Stimulated activated CD4-positive, alpha-beta T cell treated with anti-CD3 and anti-CD28 coated beads, TNF-alpha, amount 100 ng/mL, for 4 hours (primary cell): ENCODE measurements at places on chromosomes 4 and X.

DNA sequence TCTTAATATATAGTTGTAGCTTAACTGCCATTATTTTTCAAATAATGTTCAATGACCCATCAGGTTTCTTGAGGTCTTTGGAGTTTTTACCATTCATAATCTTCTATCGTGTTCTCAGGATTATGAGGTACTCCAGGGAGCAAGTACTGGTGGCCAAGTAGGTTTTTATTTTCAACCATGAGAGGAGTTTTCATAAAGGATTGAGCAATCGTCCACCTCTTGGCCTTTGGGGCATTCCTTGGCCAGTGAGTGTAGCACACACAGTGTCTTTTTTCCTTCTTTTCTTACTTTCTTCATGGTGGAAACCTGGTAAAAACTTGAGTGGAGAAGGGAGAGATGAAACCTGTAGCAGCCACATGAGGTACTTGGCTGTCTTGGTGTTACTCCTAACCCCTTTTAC, 567.0 kb upstream of the NR3C2 start:
- no peak for DNase-seq

GRCh38 chr4:79272761-79273160, 53.1 kb downstream of the NAA11 start:
- no peak for DNase-seq

DNA sequence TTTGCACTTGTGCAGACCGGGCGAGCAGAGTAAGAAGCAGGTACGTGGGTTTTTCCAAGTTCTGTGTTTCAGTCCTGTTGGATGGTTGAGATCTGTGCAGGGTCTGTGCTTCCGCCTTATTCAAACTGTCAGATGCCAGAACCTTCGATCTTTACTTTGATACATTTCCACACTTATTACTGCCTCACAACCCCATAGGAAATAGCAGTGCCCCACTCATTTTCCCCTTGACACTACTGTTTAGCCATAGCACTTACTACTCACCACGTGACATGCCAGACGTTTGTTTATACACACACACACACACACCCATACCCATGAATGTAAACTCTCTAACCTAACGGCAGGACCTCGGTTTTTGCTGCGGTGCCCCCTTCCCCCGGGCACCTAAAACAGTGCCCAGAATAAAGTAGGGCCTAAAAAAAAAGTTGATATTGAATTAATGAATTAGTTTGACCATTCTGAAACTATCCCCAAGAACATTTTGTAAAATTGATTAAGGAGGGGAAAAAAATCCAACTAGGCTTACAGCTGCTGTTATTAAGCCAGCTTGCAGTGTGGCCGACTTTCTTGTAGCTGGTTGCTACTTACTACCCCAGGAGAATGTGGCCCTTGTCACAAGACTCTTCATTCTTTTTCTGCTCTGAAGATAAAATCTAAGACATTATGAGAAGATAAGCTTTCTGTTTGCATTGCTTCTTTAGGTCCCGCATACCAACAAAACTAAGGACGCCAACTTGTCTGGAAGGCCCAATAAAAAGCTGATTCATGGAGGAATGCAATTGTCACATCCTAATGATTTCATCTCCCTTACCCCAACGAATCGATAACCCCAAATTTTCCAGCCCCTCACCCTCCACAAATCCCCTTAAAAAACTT, 704 bp upstream of the SEPSECS start:
- no peak for DNase-seq

DNA sequence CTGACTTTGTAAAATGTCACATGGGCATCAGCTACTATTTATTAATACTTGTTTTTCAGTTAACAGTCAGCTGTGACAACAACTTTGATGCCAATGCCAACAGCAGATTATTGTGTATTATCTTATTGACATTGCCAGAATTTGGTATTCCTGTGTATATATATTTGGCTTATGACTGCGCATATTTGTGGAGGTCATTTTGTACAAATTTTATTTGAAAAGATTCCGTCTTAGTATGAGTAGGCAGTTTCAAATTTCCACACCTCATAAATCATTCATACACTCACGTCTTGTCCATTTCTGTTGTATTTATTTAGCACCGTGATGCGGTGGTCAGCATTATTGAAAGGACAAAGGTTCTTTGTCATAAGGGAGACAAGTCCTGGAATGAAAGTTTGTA, 558.2 kb upstream of the NDST4 start:
- DNase-seq, result no peak

DNA sequence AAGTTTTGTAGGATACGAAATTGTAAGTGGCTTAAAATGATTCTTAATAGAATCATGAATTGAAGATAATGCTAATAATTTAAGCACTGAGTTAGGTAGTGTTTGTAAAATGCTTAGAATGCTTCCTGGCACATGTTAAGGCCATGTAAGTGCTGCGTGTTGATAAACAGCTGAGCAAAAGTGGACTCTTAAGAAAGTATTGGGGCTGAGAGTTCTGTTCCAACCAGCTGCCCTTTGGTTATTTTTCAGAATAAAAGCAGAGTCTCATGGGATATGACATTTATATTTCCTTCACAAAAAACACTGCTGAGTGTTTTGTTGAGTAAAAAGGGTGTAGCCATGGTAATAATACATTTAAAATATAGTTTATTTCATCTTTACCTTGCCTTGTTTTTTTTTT, 42.5 kb downstream of the HTT start:
- DNase-seq, result no peak

- DNase-seq, result no peak
Observed at GRCh38 chr4:67475155-67475554, 70.1 kb downstream of the CENPC start.

DNA sequence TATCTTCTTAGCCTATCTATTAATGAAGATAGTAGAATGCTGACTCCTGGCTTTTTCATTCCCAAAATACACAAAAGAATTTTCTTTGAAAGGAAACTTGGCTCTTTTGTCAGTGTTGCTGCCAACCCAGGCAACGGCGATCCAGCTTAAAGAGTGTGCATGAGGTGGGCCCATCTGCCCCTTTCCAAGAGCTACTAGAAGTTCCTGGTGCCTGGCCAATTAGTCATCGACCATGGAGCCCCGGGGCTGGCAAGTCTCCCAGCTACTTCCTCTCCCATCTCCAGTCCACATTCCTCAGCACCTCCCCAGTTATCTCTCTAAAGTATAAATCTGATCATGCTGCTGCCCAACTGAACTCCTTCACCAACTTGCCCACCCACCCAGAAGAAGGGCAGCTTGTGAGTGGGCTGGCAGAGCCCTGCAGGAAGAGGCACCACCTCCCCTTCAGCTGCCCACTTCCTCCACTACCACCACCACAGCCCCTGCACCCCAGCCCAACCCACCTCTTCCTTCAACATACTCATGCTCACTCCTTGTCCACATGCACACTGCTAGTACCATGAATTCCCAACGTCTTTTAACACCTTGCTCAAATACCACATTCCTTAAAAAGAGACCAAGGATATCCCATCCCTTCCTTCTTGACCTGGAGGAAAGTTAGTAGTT, 158.2 kb upstream of the MAP3K15 start:
- DNase-seq, result no peak

DNA sequence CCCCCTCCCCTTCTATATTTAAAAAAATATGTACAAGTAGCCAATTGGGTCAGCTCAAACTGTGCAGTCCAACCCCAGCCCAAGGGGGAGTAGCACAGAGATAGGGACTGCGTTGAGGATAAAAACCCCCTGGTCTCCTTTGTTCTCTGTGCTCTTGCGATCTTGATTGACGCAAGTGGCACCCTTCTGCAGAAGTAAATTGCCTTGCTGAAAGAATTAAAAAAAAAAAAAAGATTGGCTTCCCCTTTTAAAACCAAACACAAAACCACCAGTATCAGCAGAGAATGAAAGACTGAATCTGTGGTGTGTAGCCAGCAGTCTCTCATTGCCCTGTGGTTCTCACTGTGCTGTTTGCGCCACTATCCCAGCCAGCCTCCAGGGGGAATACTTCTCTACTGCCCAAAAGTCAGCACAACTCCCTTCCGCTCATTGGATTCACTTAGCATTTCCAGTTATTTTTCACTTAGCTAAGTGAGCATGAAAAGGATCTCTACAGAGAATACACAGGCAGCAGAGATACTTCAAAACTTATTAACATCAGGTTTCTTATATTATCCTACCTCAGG, 29.7 kb downstream of the MANBA start:
- no peak for DNase-seq

GRCh38 chrX:18252644-18253359, 32.1 kb upstream of the BEND2 start:
- no peak for DNase-seq
